Stimulated activated CD8-positive, alpha-beta memory T cell treated with anti-CD3 and anti-CD28 coated beads, Interleukin-4, amount 100 ng/mL, for 48 hours (primary cell): ENCODE measurements at places on chromosomes 6 and 20.

GRCh38 chr6:137705160-137706082, 161.6 kb upstream of the TNFAIP3 start:
- DNase-seq, result peak; percentile 87

- no peak for DNase-seq
Observed at GRCh38 chr6:3721810-3722621, 29.5 kb downstream of the PXDC1 start.

GRCh38 chr6:7414811-7415210, 25.2 kb downstream of the RIOK1 start:
- no peak for DNase-seq

- DNase-seq, result no peak
Observed at GRCh38 chr6:74889635-74890034, 316.2 kb downstream of the COL12A1 start.

GRCh38 chr20:61157301-61157700, 94.8 kb upstream of the CDH4 start:
- no peak for DNase-seq

- DNase-seq, result peak; percentile 30
Observed at GRCh38 chr20:17843246-17844132, 125.1 kb downstream of the SNX5 start.

- no peak for DNase-seq
Observed at GRCh38 chr20:50054626-50055511, 58.1 kb downstream of the UBE2V1 start.

- DNase-seq, result no peak
Observed at GRCh38 chr6:52749556-52750152, 13.6 kb downstream of the GSTA2 start.

DNA sequence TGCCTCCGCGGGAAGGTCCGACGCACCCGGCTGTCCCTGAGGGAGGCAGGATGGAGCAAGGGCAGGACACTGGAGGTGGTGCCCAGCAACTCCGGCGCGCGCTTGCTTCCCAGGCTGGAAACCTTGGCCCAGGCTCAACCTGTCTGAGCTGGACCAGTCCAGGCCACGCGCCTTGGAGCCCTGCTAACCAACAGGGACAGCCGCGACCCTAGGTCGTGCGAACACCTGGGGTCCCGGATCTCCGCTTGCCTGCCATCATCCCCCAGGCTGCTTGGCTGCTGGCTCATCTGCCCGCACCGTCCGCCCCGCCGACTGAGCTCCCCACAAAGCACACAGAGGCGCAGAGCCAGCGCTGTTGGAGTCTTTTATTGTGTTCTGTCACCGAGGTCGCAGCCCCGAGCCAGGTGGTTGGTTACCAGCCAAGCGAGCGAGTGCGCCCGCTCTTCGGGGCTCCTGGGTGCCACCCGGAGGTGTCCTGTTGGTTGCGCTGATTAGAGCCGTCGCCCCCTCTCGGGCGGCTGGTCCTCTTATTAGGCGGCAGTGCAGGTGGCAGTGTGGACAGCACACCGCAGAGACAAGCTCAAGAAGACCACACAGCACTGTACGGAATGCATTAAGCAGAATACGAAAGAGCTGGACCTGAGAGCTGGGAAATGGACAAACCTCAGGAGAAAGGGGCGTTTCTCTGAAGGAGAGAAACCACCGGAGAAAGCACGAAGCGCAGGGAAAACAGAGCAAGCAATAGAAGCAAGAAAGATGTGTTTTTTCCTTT, 3.8 kb downstream of the COL12A1 start:
- DNase-seq, result no peak

GRCh38 chr6:139027620-139028182, 844 bp upstream of the ABRACL start:
- peak; percentile 47 for DNase-seq

DNA sequence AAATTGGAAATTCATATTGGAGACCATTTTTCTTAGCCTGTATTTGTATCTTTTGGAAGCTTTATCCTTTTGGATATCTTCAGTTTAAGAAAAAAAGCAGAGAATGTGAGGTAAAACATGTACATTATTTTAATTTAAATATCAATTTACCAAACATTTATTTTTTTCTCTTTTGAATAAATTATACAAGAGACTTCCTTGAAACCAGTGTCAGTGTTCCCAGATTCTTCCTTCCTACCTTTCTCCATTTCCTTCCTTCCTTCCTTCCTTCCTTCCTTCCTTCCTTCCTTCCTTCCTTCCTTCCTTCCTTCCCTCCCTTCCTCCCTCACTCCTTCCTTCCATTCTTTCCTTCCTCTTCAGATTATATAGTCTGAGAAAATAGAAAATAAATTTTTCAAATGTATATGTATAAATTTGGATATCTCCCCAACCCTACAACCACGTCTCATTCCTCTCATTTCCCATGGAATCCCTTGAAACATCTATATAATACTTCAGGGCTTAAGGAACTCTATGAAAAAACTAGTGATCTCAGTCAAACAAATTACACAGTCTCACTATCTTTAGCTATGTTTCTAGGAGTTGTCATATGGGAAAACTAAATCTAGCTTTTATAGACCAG, 528.4 kb downstream of the GRIK2 start:
- DNase-seq, result no peak
